ENCODE measurements at places on chromosomes 1 and 21.

DNA sequence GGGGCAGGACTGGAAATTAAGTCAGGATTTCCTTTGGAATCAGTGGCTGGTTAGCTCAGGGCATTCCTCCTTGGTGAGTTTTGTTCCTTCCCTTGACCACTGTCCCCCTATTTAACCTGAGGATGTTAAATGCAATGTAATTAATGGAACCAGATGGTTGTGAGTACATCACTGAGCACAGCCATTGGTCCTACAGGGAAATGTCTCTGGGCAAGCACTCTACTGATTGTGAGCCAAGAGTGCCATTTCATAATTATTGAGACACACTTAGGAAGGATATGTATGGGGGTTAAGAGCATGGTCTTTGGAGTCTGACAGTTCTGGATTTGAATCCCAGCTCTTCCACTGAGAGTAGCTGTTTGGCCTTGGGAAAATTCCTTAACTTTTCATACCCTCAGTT, 74.4 kb downstream of the SPAG17 start:
- DNase-seq: no peak

- peak; percentile 89 for DNase-seq
Measured at GRCh38 chr1:59061876-59062275, 235.0 kb upstream of the FGGY start.

- no peak for DNase-seq
Measured at GRCh38 chr1:20590306-20590777, 1.4 kb downstream of the CDA start.

DNA sequence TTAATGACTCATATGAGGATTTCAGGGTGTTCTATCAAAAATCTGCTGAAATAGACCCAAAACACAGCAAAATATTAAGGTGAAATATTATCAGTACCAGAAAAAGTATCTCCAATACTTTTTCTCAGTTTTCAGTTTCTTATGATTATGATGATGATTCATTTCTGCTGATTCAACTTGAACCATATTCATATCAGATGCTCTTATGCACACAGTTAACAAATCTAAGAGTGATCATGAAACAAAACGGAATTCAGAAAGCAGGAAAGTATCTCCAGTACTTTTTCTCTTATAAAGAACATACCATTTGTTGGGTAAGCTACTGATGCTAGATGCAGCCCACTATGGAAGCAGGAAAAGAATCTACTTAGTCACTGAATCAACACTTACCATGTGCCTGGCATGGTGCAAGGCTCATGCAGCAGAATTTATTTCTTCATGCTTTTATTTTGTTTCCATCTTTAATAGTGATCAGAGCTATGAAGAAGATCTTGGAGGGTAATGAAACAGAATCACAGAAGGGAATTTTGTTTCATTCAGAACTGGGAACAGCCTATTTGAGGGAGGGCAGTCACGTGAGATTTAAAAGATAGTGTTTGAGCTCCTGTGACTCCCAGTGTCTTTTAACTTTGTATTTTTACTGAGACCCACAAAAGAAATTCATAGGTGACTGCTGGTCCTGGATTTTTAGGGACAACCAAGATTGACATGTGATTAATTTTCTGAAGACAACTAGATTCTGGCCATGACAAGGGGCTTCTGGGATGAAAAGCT, 480.6 kb downstream of the SETD4 start:
- DNase-seq: peak; percentile 62

DNA sequence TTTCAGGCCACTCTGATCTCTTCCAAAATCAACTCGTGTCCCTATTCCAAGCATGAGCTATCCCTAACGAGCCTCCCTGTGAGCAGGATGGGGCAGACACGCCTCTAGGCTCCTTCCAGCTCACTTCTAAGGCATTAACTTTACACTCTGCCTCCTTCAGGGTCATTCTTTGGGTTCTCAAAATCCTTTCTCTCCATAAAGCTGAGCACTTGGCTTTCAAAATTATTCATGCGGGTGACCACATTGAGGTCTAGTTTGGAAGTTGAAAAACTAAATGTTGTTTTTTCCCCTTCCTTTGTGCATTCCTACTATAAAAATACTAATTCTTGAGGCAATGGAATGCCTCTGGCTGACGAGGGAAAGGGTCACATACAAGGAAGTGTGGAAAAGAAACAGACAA, 33.5 kb upstream of the BMP8B start:
- no peak for DNase-seq

GRCh38 chr1:44591381-44591780, 82.9 kb downstream of the TMEM53 start:
- DNase-seq: no peak

GRCh38 chr1:221085701-221086375, 206.6 kb downstream of the HLX start:
- no peak for DNase-seq

- DNase-seq: peak; percentile 13
Measured at GRCh38 chr1:89548122-89548857, 23.7 kb downstream of the LRRC8B start.

GRCh38 chr1:119866451-119866850, 29.9 kb downstream of the ADAM30 start:
- DNase-seq: no peak

- no peak for DNase-seq
Measured at GRCh38 chr1:35470977-35471613, 86.1 kb downstream of the KIAA0319L start.

DNA sequence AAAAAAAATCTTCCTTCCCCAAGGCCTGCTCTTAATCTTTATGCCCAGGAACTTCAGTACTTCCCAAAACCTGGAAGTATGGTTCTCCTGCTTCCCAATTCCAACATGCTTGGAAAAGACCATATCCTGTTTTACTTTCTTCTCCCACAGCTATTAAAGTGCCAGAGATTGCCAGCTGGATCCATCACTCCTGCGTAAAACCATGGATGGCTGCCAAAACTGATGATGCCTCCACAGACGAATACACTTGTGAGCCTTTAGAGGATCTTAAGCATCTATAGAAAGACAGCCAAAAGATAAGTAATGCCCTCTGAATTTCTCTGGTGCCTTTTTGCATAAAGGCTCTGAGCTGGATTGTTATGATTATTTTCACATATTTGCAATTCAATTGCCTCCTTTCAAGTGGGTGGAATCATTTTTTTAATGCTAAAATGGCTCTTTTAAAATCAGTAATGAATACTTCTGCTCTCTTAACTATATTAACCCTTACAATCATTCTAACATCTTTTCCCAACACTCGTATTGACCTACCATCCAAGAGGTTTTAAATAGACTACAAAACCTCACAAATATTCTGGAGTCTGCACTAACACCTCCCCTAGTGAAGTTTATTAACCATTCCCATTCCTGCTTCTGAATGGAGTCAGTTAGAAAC, 1807.8 kb downstream of the BRINP3 start:
- peak; percentile 23 for DNase-seq

GRCh38 chr1:223731133-223731770, 18.9 kb downstream of the CAPN2 start:
- DNase-seq: peak; percentile 47

DNA sequence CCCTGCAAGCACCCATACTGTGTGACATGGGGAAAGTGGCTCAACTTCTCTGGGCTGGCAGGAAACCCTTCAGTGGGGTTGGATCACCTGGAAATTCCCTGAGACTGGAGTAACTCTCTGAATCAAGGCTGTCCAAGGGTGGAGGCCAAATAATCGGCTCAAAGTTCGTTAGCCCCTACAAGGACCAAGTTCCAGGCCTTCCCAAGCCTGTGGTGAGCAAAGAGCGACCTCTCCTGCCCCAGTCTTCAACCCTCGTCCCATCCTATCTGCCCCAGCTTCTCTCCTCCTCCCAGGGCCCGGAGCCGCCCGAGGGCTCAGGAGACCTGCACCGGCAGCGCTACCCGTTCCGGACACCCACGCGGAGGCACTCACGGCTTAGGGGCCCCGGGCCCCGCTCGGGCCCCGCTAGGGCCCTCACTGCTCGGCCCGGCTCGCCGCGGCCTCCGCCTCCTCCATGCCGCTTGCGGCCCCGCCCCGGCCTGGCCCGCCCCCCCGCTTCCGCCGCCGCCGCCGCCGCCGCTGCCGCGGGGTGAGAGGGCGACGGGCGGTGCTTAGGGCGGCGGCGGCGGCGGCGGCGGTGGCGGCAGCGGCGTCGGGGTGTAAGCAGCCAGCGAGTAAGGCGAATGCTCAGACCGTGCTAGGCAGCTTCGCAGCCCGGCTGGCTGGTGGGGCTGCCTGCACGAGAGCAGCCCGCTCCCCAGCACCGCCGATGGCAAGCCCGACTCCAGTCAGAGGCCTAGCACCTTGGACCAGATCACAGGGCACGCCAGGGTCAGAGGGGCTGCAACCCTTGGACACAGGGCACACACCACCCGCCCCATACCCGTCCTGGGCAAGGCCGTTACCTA, at the start of gene POMGNT1:
TSS of gene POMGNT1 (minus strand) at position 471 of the 848 bp plus-strand sequence. CDS start 613 bp downstream, outside the sequence.
- DNase-seq: peak; percentile 31

DNA sequence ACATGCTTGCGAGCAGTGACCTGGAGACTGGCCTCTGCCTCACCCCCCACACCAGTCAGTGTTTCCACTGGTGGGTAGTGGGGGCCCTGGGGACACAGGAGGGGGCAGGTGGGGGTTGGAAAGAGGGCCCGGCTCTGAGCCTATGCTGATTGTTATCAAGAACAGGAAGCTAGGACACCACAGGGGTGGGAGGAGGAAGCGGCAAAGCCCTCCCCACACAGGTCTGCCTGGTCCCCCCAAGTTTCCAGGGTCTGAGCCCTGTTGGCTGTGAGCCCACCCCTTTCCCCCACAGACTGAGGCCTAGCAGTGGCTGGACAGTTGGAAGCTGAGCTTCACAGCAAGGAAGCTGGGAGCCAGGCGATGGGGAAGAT, 1.6 kb upstream of the PTPN7 start:
- no peak for DNase-seq

- DNase-seq: peak; percentile 87
Measured at GRCh38 chr1:91864017-91864700, 21.8 kb downstream of the TGFBR3 start.

GRCh38 chr1:113279776-113280391, 110.4 kb upstream of the MAGI3 start:
- DNase-seq: peak; percentile 49

DNA sequence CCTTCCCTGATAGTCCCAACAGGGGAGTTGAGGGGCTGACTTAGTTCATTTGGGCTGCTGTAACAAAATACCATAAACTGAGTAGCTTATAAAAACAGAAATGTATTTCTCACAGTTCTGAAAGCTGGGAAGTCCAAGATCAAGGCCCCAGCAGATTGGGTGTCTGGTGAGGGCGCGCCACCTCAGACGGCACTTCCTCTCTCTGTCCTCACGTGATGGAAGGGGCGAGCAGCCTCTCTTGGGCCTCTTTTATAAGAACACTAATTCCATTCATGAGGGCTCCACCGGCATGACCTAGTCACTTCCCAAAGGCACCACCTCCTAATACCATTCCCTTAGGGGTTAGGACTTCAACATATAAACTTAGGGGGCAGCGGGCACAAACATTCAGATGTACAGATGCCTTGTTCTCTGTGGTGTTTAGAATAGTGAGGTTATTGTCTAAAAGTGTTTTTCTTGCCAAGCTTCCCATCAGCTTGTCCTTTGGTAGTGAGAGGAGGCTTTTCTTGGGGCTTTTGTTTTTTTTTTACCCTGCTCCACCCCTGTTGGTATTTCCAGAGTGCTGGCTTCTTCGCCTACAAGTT, 20.3 kb downstream of the NIPAL3 start:
- no peak for DNase-seq

GRCh38 chr1:113207457-113207856, 134.5 kb downstream of the LRIG2 start:
- DNase-seq: no peak

DNA sequence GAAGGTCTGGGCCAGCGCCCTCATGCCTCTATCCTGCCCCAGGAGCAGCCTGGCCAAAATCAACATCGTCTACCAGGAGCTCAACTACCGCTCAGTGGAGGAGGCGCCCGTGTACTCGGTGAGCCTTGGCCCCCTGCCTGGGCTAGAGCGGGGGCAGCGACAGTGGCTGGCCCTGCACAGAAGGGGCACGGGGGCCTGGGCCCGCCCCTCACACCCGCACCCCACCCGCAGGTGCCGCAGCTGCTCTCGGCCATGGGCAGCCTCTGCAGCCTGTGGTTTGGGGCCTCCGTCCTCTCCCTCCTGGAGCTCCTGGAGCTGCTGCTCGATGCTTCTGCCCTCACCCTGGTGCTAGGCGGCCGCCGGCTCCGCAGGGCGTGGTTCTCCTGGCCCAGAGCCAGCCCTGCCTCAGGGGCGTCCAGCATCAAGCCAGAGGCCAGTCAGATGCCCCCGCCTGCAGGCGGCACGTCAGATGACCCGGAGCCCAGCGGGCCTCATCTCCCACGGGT, 10.8 kb downstream of the SCNN1D start:
- DNase-seq: no peak

DNA sequence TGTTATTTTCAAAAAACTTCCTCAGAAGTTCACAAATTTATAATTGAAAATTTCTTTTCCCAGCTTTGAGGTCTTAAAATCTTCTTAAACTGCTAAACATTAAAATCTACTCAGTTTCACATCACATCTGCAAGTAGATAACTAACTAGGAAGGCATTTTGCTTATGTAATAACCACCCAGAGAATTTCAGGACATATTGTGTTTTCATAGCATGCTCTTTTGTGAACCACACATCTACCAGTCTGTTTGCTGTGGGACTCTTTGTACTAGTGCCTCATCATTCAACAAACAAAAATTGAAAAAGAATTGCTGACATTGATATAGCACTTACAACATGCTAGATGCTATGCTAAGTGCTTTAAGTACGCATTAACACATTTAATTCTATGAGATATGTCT, 31.6 kb upstream of the C1orf146 start:
- DNase-seq: peak; percentile 5

DNA sequence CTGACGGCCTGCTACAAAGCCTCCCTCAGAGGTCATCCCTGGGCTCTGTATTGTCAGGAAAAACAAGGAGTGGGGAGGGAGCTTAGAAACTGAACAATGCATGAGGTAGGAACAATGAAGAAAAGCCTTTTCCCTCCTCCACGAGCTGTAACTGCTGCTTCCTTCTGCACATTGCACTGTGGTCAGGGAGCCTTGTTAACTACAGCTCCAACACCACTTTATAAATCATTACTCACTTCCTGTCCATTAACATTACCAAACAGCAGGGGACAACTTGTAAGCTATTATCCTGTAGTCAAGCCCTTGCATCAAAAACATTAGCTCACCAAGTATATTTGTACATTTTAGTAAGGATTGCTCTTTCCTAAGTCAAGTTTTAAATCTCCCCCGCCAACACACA, 336.0 kb upstream of the NR5A2 start:
- peak; percentile 84 for DNase-seq

DNA sequence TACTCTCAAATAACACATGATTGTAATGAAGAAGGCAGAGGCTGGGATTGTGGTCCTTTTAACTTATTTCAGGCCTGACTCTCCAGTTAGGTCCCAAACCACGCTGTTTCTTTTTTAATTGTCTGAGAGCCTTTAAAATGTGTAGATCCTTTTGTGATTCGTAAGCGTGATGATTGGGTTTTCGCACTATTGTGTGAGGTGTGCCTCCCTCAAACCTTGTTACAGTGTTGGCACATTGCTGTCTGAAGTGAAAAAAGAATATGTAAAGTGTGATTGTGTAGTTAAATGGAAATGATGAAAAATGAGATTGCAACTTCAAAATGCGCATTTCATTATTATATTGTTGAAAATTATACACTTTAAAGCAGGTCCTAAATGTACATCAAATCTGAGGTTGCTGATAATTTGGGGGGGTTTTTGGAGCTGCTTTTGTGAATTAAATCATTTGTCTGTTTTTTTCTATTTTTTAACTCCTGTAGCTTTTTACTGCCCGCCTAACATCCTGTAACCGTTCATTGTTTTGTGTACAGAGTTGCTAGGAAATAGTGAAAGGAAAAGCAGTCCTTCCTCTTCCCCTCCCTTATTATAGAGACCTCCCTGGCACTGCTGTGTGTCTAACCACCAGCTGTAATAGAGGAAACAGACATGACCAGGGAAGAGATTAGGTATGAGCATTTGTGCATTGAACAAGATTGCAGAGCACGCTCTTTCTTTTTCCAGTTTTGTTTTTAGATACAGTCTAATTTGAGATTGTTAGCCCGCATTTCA, 43.3 kb downstream of the IARS2 start:
- no peak for DNase-seq

- no peak for DNase-seq
Measured at GRCh38 chr21:38834725-38835124, 29.0 kb downstream of the ETS2 start.
